ENCODE measurements at places on chromosomes 1 and 21.

- no peaks in the 10 kb centered on the region for H3K4me1 ChIP-seq
- DNase-seq, result no peak
- H3K4me3 ChIP-seq, result no peak overlapping the region
- H3K27me3 ChIP-seq, result no peaks in the 10 kb centered on the region
These were observed 608.5 kb upstream of the USP24 start for GRCh38 chr1:55823541-55824250.

DNA sequence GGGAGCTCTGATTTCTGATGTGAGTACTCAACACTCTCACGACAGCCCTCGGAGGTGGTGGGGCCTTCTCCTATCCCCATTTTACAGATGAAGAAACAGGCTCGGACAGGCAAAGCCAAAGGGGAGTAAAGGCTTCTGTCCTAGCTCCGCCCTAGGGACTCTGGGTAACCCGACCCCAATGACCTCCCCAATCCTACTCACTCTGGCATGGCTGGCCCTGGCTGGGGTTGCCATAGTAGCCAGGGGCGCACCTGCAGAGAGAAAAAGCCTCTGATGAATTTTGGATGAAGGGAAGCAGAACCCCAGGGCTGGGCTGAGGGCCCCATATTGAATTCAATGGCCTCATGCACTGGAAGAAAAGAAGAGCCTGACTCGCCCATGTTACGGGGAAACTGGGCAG lies 61.1 kb downstream of the LDLRAD2 start:
- H3K27me3 ChIP-seq, result no peaks in the 10 kb centered on the region
- H3K4me1 ChIP-seq, result peaks cover 7% of the 10 kb centered on the region
- no peak overlapping the region for H3K4me3 ChIP-seq
- peaks cover 36% of the 10 kb centered on the region for H3K36me3 ChIP-seq
- H3K27ac ChIP-seq, result peak overlapping the region; percentile 57

DNA sequence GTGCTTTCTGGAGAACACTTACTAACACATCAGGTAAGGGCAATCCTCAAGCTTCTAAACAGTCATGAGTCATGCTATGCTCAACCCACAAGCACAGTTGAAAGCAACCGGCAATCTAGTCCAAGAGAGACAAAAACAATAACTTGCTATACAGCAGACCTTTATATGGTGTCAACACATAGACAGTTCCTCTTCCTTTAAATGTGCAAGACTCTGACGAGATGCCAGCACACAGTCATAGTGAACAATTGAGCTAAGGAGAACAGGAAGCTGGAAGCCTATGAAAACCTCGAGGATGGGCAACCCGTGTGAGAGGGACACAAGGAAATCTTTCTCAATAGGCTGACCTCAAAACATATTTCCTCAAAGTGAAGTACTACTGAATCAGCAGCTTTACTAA lies 5.3 kb downstream of the ADIPOR1 start:
- H3K27me3 ChIP-seq, result no peaks in the 10 kb centered on the region
- peaks cover 11% of the 10 kb centered on the region for H3K4me1 ChIP-seq
- no peak overlapping the region for H3K4me3 ChIP-seq
- peaks cover 16% of the 10 kb centered on the region for H3K36me3 ChIP-seq

DNA sequence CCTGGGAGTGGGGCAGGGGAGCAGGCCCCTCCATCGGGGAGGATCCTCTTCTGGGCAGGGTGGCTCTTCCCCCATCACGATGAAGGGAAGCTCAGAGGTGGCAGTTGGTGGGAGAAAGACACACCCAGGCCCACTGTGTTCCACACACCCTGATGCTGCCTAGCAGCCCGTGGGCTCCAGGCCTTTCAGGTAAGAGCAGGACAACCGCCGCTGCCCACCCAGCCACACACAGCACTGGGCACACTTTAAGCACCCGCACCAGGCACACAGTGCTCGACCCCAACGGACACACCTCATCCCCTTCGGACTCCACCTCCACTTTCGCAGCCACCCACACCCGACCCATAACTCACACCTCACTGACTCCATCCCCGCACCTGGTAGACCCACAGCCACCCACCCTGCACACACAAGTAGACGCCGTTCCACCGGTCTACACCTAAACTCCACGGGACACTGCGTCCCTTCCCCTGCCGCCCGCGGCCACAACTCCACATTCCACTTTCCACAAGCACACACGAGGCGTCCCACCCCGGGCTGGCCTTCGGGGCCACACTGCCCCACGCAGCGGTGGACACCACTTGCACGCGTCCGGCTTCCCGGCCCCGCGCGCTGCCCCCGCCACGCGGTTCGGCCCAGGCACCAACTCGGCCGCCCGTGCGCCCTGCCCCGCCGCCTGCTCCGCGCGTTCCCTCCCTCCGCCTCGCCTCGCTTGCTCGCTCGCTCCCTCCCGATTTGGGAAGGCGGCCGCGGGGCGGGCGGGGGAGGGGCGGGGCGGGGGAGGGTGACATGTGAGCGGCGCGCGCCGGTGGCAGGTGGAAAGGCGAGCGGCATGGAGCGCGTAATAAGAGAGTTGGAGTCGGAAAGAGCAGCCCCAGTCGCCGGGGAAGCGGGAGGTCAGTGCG lies at the start of gene KCNQ4:
Gene KCNQ4 (plus strand): TSS at position 787 of the 905 bp plus-strand sequence. CDS start 307 bp downstream, outside the sequence.
- DNase-seq, result peak; percentile 68
- H3K27me3 ChIP-seq, result peaks cover 53% of the 10 kb centered on the region
- peaks cover 3% of the 10 kb centered on the region for H3K36me3 ChIP-seq
- H3K4me3 ChIP-seq, result peak within 1 kb of the TSS; percentile 86
- no peak within 1 kb of the TSS for H3K27ac ChIP-seq

- peaks cover 7% of the 10 kb centered on the region for H3K36me3 ChIP-seq
- no peaks in the 10 kb centered on the region for H3K27me3 ChIP-seq
- no peak overlapping the region for H3K27ac ChIP-seq
- H3K4me1 ChIP-seq, result peaks cover 6% of the 10 kb centered on the region
- DNase-seq, result no peak
These were observed 183.9 kb downstream of the TOMM20 start for GRCh38 chr1:234944439-234945344.

- no peak overlapping the region for H3K4me3 ChIP-seq
- H3K4me1 ChIP-seq, result peaks cover 20% of the 10 kb centered on the region
- no peak for DNase-seq
- peaks cover 10% of the 10 kb centered on the region for H3K36me3 ChIP-seq
- peaks cover 17% of the 10 kb centered on the region for H3K27me3 ChIP-seq
- H3K27ac ChIP-seq, result no peak overlapping the region
These were observed 41.9 kb downstream of the UBE2G2 start for GRCh38 chr21:44759628-44760285.

DNA sequence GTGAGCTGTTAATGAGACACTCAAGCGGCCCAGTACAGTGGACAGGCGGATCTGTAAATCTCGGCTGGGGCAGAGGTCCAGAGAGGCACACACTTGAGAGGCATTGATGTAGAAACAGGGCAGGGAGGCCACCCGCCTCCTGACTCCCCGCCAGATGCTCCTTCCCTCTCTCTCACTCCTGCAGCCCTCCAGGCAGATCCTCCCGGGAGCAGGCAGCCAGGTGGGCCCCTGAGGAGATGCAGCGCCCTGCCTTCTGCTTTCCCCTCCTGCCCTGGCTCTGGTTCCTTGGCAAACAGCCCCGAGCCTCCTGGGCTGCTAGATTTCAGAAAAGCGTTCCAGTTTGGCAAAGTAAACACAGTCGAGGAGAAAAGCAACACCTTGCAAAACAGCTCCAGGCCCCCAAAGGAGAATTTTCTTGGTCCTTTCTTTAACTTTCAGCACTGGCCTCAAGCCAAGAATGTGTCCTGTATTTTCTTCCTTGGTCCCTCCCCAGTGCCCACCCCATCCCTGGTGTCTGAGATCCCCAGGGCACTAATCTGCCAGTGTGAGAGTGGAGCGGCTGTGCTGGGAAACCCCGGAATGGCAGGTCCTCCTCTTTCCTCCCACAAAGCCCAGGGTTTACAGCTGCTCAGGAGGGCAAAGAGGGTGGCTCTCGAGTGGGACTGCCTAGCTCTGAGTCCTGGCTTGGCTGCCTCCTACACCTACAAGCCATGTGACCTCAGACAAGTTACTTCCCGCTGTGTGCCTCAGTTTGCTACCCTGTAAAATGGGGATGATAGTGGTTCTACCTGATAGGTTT lies 29.4 kb upstream of the IFNLR1 start:
- H3K4me3 ChIP-seq, result no peak overlapping the region
- DNase-seq, result no peak
- H3K36me3 ChIP-seq, result no peaks in the 10 kb centered on the region
- no peaks in the 10 kb centered on the region for H3K27me3 ChIP-seq

DNA sequence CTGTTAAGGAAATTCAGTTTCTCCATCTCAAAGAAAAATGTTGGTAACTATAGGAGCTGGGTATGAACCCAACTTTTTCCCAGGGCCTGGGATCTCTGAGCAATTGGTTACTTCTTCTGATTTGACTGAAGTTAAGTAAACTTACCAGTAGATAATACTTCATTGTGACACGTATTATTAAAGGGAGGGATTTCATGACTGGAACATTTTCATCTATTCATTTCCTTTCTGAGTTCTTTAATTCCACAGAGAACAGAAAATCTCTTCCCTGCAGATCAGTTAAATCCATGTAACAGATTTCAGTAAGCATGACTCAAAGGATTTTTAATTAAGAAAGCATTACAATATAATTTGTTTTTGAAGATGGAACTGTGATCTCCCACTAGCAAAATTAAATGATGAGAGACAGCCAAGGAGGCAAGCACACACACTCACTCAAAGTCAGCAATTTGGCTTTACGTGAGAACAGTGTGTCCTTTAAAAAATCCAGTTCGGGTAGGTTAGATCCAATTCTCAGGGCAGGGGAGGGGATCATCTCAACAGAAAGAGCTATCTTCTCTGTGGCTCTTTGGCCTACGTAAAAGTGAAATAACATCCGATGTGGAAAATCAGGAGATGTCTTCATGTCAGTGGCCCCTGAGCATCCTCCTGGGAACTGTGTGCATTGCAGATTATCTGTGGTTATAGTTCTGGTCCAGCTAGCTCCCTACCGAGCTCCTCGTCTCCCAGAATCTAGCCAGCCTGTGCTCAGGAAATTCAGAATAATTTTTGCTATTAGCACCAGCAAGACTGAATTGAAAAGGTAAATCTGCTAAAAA lies 10.8 kb upstream of the MYOC start:
- H3K4me1 ChIP-seq, result peaks cover 11% of the 10 kb centered on the region
- no peak for DNase-seq
- H3K27ac ChIP-seq, result no peak overlapping the region

GRCh38 chr1:228835911-228836310 lies 100.6 kb downstream of the RHOU start:
- no peak overlapping the region for H3K4me3 ChIP-seq
- no peaks in the 10 kb centered on the region for H3K27me3 ChIP-seq
- no peaks in the 10 kb centered on the region for H3K36me3 ChIP-seq
- DNase-seq, result no peak
- H3K27ac ChIP-seq, result no peak overlapping the region

GRCh38 chr1:245121523-245121922 lies 33.3 kb upstream of the KIF26B start:
- no peak for DNase-seq
- H3K36me3 ChIP-seq, result no peaks in the 10 kb centered on the region
- no peaks in the 10 kb centered on the region for H3K27me3 ChIP-seq

GRCh38 chr1:36561361-36561724 lies 78.6 kb upstream of the CSF3R start:
- no peak overlapping the region for H3K27ac ChIP-seq
- H3K27me3 ChIP-seq, result no peaks in the 10 kb centered on the region
- DNase-seq, result no peak
- H3K36me3 ChIP-seq, result no peaks in the 10 kb centered on the region

GRCh38 chr1:101147381-101147780 lies 89.4 kb upstream of the S1PR1 start:
- H3K4me1 ChIP-seq, result peaks cover 21% of the 10 kb centered on the region
- H3K36me3 ChIP-seq, result no peaks in the 10 kb centered on the region
- H3K27ac ChIP-seq, result no peak overlapping the region
- H3K4me3 ChIP-seq, result no peak overlapping the region
- DNase-seq, result no peak
- H3K27me3 ChIP-seq, result no peaks in the 10 kb centered on the region

DNA sequence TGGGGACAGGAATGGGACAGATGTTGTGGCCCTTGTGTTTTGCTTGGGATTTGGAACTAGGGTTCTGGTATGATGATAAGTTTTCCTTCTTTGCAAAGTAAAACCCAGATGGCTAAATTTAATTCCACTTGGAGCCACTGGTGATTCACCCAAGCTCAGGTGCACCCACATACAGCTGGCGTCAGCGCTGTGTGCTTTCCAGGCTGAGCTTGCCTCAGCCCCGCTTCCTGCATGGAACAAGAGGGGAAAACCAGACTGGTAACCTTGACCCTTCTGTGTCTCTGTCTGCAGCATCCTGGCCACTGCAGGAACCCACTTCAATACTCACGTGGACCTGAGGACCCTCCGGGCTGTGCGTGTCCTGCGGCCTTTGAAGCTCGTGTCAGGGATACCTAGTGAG lies 94.2 kb downstream of the CACNA1E start:
- H3K4me1 ChIP-seq, result 0 out of 2 replicates have a peak, but pooled peaks cover 4% of the 10 kb centered on the region
- no peaks in the 10 kb centered on the region for H3K27me3 ChIP-seq
- no peak overlapping the region for H3K4me3 ChIP-seq
- H3K36me3 ChIP-seq, result no peaks in the 10 kb centered on the region

DNA sequence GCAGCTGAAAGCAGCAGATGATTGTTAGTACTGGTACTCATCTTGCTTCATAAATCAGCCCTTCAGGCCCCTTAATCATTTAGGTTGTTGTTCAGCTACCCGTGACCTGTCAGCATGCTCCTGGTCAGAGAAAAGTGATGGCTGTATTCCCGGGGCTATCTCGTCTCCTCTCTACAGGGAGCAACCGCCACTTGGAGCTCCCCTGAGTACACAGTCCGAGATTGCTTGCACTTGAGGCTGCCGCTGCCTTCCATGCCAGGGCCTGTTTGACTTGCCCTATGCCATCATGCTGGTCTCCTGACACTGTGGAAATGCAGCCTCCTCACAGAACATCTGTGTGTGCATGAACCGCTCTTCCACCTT lies 97.5 kb downstream of the SPATA46 start:
- no peak for DNase-seq
- H3K4me3 ChIP-seq, result no peak overlapping the region
- no peaks in the 10 kb centered on the region for H3K36me3 ChIP-seq
- no peaks in the 10 kb centered on the region for H3K27me3 ChIP-seq
- H3K4me1 ChIP-seq, result peaks cover 6% of the 10 kb centered on the region
- H3K27ac ChIP-seq, result no peak overlapping the region

DNA sequence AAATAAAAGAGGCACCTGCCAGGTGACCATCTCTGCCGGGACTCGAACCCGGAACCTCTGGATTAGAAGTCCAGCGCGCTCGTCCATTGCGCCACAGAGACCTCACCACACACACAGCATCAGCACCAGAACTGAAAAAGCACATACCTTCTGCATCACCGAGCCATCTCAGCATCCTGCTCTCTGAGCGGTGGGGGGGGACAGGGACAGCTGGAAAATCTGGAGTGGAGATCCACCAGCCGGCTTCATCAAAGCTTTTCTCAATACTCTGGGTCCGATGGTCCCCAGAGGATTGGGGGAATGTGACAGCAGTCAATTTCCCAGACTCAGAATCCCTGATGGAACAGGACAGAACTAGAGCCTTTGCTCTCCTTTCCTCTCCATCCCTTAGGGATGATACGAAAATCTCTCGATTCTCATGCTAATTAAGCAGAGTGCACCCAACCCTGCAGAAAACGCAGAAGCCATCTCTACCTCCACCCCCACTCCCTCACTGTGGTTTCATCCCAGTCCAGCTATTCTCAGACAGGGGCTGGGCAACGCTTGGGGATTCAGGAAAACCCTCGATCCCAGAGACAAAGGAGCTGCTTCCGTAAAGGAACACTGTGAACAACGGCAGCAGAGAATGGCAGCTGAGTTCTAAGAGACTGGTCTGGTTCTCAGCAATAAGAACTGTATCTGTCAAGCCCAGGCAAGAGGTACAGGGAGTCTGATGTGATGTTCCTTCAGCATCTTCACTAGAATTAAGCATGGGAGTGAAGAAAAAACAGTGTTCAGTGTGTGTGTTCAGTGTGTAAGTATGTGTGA lies 29.6 kb upstream of the CADM3 start:
- no peak overlapping the region for H3K4me3 ChIP-seq
- peaks cover 5% of the 10 kb centered on the region for H3K4me1 ChIP-seq
- H3K27me3 ChIP-seq, result no peaks in the 10 kb centered on the region
- H3K27ac ChIP-seq, result no peak overlapping the region
- peak; percentile 34 for DNase-seq

Measured in WTC11 (cell line).